ENCODE measurements at places on chromosomes 2 and 18.

DNA sequence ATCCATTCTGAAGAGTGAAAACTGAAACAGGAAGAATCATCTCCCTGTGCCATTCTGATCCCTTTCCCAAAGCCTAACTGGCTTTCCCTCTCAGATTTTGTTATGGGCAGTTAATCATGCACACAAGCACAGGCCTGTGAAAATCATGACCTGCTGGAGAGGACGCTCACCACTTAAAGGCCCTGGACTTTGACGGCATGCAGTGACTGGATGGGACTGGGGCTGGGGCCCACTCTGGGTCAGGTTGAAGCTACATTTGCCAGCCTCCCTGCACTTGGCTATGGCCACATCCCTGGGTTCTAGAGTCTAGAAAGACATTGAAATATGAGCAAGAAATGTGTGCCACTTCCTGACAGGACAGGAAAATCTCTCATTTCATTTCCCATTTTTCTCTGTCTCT, 12.9 kb downstream of the PDE11A start:
- no peak for DNase-seq

GRCh38 chr2:211722928-211723327, 815.7 kb downstream of the ERBB4 start:
- DNase-seq: no peak

DNA sequence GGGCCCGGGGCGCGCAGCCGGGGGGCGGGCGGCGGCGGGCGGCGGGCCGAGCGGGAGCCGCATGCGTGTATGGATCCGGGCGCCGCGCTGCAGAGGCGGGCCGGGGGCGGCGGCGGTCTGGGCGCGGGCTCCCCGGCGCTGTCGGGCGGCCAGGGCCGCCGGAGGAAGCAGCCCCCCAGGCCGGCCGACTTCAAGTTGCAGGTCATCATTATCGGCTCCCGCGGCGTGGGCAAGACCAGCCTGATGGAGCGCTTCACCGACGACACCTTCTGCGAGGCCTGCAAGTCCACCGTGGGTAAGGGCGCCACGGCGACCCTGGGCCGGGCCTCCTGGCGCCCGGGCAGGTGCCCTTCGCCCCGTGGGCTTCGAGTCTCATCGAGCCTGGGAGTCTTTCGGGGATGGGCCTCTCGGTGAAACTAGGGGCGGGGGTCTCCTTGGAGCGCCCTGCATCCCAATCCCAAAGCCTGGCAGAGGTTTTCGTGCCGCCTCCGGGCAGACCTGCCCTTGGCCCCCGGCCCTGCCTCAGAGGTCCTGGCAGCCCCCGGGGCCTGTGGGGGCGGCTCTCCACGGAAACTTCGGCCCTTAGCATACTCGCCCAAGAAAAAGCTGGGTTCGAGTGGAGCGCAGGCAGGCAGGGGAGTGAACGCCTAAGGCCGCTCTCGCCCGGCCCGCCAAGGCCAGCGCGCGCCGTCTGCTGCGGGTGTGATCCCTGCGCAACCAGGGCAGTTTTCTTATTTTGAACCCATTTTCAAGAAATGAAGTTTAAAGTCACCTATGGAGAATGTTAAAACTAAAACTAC, 622 bp downstream of the RAB12 start:
- DNase-seq: peak; percentile 24

- no peak for DNase-seq
These were observed 710 bp downstream of the DUSP19 start for GRCh38 chr2:183079139-183079775.

DNA sequence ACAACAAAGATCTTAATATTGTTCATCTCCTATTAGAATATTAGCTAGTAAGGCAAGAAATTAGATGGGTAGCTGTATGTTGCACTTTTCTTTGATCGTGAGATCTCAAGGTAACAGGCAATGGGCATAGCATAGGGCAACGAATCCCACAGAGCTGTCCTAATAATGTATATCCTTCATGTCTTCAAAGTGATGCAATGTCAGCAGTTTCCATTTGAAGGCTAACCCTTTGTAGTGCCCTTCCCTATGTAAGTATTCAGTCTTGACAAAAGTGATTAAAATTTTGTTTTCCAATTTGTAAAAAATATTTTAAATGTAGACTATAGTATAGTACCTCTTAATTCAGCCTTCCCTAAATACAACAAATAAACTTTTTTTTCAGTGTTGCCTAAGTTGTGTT, 112.5 kb downstream of the PKP4 start:
- DNase-seq: no peak

Data from activated CD4-positive, alpha-beta memory T cell treated with anti-CD3 and anti-CD28 coated beads for 36 hours (primary cell).